CD4-positive, alpha-beta T cell treated with Interferon alpha-2 for 1 hour (primary cell): ENCODE measurements at places on chromosomes 2 and 18.
A peak's percentile ranks its signal among the peaks of the same experiment; 100 is the strongest.

DNA sequence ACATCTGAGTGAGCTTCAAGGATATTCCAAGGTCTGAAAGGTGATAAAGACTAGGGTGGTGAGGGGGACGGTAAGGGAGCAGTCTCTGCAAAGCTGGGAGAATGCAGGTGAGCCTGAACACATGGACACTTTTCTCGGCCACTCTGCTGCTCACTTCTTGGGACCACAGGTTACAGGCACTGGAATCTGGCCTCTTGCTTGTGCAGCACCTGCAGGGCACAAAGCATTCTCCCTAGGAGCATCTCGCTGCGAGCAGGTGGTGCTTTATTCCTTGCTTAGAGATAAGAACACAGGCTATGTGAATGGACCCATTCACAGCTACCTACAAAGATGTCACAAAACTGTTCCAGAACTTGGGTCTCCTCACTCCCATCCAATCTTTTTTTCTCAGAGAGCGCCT, 153.2 kb downstream of the DDX1 start:
- no peak for DNase-seq

DNA sequence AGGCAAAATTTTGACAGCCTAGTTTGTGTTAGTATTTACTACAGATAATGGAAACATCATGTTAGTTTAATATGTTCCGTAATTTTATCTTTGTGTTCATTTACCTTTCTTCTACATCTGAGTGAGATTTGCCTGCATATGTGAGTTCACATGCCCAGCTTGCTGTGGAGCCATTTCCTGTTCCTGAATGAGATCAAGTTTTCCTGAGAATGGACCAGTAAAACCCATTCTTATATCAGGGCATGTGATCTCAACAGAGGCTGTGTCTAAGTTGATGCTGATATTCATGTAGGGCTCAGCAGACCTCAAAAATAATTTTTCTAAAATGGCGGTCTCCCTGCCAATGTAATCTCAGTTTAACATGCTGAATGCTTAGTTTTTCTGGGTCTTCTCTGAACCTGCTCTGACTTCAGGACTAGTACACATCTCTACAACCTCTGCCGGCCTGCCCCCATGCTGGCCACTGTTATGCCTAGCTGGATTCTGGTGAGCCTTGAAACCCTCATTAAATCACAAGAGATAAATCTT, 1.0 kb downstream of the IL1A start:
- DNase-seq: no peak

DNA sequence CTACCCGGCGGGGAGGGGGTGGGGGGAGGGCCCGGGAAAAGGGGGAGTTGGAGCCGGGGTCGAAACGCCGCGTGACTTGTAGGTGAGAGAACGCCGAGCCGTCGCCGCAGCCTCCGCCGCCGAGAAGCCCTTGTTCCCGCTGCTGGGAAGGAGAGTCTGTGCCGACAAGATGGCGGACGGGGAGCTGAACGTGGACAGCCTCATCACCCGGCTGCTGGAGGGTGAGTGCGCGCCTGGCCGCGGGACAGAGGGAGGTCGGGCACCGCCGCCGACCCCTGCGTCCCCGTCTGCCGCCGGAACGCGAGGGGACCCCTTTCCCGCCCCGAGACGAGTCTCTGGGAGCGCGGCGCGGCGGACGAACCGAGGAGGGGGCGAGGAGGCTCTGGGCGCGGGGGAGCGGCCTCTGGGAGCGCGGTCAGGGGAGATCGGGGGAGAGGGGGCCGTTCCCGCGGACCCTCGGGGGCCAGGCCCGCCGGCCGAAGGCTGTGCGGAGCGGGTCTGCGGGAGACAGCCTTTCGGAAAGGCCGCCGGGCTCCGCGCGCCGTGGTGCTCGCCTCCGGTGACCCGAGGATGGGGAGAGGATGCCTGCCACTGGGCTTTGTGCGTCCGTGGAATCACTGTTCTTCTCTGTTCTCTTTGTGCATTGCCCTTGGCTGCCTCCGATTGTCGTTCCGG, 463 bp downstream of the PPP1CB start:
- peak; percentile 42 for DNase-seq

DNA sequence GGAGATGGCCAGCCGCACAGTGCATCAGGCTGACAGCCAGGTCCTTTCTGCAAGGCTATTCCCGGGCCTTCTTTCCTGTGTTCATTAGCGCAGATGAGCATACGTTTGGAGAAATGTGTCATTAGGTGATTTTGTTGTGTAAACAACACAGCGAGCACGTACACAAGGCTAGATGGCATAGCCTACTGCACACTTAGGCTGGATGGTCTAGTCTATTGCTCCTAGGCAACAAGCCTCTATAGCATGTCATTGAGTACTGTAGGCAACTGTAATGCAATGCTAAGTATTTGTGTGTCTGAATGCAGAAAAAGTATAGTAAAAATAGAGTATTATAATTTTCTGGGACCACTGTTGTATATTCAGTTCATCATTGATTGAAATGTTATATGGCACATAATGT, 50.9 kb upstream of the PHLPP1 start:
- no peak for DNase-seq

- no peak for DNase-seq
These were observed 188.2 kb upstream of the XIRP2 start for GRCh38 chr2:166700079-166700478.

- DNase-seq: no peak
These were observed 149.8 kb downstream of the AGPS start for GRCh38 chr2:177542396-177542795.

GRCh38 chr2:72993147-72993932, 76.0 kb downstream of the EMX1 start:
- DNase-seq: peak; percentile 15

GRCh38 chr2:143284087-143284675, 155.0 kb downstream of the ARHGAP15 start:
- DNase-seq: peak; percentile 60

GRCh38 chr18:40673150-40673549, 1281.9 kb upstream of the PIK3C3 start:
- no peak for DNase-seq

DNA sequence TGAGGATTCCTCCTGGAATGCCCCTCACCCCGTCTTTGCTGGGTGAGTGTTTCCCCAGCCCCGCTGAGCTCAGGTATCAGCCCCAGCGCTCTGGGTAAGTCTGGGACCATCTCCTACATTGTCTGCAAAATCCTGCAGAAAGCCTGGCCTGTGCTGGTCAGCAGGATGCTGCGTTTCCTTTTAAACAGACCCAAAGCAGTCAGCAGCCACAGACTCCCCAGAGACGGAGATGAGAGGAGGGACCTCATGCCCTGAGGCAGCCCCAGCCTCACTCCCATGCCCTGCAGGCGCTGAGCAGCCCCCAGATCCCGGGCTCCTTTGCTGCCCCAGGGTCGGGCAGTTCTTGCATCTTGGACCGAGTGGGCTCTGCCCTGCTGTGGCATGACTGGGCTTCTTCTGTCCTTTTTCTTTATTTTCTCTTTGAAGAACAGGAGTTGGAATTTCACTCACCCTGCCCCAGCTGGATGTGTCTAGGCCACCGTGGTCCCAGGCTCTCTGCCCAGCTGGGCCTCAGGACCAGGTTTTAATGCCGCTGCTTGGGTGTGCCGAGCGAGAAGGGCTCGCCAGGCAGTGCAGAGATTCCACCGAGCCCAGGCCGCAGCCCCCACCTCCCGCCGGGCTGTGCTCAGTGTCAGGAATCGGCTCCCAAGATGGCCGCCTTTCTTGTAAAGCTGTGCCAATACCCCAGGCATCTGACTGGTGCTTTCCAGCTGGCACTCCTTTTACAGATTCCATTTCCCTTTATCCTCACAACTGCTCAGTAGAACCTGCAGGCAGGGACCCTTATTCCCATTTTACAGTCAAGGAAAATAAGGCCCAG, 43.6 kb downstream of the ODC1 start:
- DNase-seq: no peak

- DNase-seq: no peak
These were observed 119.4 kb upstream of the HS6ST1 start for GRCh38 chr2:128438091-128438490.

DNA sequence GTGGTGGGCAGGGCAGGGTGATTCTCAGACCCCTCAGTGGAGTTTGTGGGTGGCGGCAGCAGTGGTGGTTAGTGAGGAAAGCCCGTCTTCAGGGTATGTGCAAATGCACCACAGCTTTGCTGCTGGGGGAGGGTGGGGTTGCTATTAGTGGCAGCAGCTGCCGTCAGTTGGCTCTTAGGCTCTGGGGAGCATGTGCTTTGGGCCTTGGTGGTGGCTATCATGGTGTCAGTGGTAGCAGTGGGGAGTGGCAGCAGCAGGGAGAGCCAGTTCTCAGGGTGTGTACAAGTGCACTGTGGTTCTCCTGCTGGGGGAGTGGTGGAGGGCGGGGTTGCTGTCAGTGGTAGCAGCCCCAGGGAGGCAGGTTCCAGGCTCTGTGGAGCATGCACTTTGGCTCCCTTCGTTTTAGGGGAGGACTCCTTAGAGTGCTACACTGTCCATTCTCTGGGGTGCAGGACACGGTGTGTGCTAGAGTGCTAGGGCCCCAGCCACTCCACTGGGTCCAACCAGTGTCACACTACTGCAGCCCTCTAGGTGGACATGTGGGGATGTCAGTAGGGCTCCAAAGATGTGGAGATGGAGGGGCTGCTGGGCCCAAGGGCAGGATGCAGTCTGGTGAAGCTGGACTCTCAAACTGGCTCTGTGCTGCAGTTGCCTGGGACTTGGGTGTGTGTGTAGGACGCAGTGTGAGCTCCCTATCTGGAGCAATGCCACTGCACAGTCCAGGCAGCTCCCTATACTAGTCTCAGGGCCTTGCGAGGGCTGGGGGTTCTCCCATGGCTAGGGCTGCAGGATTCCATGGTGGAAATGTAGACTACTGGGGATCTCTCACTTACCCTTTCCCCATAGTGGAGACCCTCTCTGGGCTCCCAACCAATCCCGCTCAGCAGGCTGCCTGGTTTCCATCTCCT, 45.3 kb downstream of the ADCYAP1 start:
- DNase-seq: no peak

- no peak for DNase-seq
These were observed 64.0 kb upstream of the REG3A start for GRCh38 chr2:79223539-79223938.

GRCh38 chr2:99659874-99660273, 170.1 kb upstream of the REV1 start:
- DNase-seq: no peak

- DNase-seq: no peak
These were observed 264.1 kb upstream of the MEIS1 start for GRCh38 chr2:66170744-66171330.

DNA sequence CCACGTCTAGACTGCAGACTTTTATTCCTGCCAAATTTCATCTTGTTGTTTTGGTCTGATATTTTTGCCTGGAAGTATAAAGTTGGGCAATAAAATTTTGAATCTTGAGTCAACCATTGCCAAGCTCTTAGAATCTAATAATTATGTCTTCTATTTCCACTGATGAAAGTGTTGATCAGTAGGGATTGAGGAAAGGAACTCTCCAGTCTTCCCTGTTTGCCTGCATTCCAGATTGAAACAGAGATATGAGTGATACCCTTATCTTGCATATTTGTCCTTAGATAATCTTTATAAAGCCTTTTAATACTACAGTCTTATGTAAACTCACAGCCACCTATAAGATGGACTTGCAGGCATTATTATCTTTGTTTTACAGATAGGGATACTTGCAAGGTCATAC, 45.5 kb upstream of the UBE2E3 start:
- DNase-seq: no peak

DNA sequence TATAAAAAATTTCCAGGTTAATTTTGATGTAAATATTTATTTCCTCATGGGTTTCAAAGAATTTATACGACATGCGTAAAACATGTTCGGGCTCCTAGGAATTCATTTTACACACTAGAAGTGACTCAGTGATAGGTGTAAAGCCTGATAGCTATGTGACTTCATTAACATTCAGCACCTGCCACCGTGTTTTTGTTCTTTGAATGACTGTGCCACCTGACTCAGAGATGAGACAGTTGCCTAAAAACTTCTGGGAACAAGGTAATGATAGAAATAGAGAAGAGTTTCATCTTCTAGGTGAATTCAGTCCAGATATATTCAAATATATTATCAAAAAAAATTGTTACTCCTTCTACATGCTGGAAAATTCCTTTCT, 10.0 kb downstream of the IL1R2 start:
- DNase-seq: no peak

GRCh38 chr18:37188016-37188791, 359.3 kb downstream of the KIAA1328 start:
- no peak for DNase-seq

GRCh38 chr2:214069254-214069653, 341.6 kb upstream of the VWC2L start:
- no peak for DNase-seq

DNA sequence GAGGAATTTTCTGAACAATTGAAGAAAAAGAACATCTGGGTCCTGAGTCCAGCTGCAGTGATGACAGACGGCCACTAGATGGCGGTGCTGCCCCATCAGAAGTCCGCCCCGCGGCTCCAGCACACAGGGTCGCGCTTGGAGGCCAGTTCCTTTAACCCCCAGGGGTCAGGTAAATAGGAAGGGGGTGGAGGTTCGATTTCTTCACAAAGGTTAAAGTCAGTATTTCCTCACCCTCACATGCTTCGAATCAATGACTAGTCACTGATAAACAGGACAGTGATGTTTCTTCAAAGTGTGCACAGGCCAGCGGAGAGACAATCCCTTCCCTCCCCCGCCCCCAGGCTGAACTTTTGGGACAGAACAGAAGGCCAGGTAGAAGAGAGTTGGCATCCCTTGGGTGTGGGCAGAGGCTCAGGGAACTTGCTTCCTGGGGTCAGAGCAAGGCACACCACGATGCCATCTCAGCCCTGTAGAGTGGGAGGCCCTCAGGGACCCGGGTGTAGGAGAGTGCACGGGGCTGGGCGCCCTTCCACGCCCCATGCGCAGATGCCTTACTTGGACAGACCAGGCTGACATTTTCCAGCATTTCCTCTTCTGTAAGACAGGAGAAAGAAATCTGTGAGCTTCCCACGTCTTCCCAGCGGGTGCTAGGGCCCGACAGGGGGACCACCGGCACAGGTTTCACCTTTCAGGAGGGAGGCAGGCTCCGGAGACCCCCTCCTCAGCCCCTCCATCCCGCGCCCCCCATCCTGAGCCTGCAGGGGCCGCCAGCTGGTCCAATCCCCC, 722 bp downstream of the APOB start:
- DNase-seq: peak; percentile 41

DNA sequence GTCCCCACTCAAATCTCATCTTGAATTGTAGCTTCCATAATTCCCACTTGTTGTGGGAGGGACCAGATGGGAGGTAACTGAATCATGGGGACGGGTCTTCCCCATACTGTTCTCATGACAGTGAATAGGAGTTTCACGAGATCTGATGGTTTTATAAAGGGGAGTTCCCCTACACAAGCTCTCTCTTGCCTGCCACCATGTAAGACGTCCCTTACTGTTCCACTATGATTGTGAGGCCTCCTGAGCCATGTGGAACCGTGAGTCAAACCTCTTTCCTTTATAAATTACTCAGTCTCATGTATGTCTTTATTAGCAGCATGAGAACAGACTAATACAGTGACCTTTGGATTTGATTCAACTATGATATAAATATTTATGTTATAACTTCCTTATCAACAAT, 78.0 kb downstream of the CYRIA start:
- DNase-seq: no peak

DNA sequence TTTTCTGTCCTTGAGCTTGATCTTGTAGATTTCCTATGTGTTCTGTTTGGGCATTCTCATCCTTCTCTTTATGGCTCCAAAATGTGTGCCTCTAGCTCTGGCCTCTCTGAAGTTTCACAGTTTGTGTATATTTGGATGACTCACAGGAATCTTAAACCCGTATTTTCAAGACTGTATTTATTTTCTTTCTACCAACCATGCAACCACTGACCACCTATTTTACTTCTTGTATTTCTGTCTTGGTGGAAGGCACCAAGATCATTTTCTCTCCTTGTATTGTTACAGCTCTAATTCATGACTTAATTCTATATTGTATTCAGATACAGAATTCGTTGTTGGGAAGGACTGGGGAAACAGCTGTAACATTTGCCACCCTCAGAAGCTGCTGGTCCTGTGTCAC, 39.5 kb downstream of the ACSL3 start:
- no peak for DNase-seq
